ENCODE measurements at places on chromosomes 11 and 22.

GRCh38 chr11:122976061-122976733 is 5.4 kb downstream of the BSX start:
- DNase-seq: no peak

DNA sequence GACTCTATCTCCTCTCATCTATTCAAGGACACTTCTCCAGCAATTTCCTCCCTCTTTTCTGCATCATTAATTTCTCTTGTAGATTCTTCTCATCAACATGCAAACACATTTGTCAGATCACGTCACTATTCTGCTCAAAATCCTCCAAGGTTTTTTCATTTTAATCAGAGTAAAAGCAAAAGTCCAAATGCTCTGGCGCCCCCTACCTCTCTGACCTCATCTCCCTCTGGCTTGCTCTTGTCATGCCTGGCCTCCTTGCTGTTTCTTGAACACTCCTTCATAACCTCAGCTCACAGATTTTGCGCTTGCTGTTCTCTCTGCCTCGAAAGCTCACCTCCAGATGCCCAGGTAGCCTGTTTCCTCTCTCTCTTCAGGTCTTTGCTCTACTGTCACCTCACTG is 22.4 kb downstream of the RTCB start:
- peak; percentile 8 for DNase-seq

DNA sequence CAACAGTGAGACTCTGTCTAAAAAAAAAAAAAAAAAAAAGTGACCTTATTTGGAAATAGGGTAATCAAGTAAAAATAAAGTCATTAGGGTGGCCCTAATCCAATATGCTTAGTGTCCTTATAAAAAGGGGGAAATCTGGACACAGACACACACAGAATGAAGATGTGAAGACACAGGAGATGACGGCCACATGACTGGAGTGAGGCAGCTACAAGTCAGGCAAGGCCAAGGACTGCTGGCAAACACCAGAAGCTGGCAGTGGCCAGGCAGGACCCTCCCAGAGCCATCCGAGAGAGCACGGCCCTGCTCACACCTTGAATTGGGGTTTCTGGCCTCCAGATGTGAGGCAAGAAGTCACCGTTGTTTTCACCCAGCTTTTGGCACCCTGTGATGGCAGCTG is 28.6 kb downstream of the LRFN4 start:
- no peak for DNase-seq

GRCh38 chr22:29275167-29275566 is 7.1 kb downstream of the EWSR1 start:
- no peak for DNase-seq

- peak; percentile 41 for DNase-seq
Measured at GRCh38 chr22:32796865-32797573, 4.5 kb upstream of the TIMP3 start.

DNA sequence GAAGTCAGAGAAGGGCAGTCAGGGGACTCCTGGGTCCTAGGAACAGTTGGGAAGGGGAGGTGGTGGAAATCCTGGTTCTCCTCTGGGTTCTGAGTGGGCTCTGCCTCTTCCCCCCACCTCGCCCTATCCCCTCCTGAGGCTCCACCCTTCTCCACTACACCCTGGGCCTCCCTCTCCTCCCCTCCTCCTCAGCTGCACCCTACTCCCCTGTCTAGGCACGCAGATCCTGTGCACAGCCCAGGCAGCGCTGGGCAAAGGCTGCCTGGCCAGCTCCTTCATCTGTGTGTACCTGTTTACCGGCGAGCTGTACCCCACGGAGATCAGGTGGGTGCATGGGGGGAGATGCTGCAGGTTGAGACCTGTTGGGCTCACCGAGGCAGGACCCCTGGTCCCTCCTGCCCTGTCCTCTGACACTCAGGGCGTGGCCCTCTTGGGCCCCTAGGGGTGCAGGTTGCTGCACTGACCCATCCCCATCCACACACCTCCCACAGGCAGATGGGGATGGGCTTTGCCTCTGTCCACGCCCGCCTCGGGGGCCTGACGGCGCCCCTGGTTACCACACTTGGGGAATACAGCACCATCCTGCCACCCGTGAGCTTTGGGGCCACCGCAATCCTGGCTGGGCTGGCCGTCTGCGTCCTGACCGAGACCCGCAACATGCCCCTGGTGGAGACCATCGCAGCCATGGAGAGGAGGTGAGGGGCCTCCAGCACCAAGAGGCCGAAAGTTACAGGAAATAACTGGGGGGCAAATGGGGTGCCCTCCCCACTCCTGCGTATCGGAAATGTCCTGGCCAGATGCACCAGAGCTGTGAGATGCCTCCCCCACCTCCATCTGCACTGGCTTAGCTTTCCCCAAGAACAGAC is 25.3 kb upstream of the POLA2 start:
- DNase-seq: no peak

DNA sequence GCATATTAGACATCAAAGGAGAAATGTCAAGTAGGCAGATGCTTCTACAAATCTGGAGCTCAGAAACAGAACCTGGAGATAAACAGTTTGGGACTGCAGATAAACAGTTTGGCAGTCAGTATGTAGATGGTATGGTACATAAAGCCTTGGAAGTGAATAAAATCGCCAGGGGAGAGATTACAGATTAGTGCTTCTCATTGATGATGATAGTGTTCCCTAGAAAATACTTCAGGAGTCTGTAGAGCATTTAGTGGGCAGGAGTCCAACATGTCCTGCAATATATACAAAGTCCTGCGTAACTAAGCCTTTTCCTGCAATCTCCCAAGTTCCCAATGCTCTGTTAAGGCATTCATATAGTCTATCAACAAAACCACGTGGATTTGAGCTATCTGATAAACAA is 35.2 kb downstream of the NARS2 start:
- no peak for DNase-seq

- no peak for DNase-seq
Measured at GRCh38 chr11:46666516-46666915, 33.9 kb downstream of the ARHGAP1 start.

- no peak for DNase-seq
Measured at GRCh38 chr22:44718418-44718817, 16.4 kb downstream of the PRR5 start.

DNA sequence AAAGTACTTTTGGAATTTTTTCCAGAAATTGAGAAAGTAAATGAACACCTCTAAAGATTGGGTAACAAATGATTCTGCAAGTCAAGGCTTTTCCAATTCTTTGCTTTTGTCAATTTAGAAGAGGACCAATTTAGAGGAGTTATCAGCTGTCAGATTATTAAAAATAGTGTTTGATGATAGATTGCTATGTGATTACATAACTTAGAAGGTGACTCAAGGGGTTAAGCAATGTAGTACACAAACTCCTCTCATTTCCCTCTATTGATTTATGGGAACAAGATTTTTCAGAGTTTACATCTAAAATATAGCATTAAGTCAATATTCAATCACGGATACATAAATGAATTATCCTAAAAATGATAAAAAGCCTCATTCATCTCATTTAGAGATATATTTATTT is 70.3 kb downstream of the INSC start:
- DNase-seq: no peak

GRCh38 chr11:131814108-131814507 is 443.7 kb downstream of the NTM start:
- DNase-seq: no peak

DNA sequence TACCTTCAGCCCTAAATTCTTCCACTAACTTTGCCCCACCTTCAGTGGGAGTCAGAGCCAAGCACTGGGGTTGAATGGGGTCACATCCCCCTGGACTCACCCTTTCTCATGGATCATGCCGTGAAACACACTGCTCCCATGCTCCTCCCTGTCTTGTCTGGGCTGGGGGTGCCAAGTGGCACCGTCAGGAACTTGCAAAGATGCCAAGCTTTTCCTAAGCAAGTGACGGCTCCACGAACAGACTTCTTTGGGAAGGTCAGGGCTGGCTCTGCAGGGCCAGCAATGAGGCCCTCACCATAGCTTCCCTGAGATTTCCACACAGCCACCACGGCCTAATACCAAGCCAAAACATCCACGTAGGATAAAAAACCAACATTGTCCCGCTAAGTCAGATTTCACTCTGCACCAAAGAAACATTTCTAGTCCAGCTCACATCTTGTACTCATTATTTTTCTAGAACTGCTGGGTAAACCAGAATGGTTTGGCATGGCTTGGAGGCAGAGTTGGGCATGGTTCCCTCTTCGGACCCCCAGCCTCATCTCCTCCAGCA is 76.5 kb downstream of the NAT10 start:
- no peak for DNase-seq

GRCh38 chr11:30392221-30392784 is 69.4 kb downstream of the ARL14EP start:
- no peak for DNase-seq

- DNase-seq: peak; percentile 88
Measured at GRCh38 chr11:75475767-75476650, 43.0 kb upstream of the KLHL35 start.

- no peak for DNase-seq
Measured at GRCh38 chr11:72250661-72251464, 6.9 kb upstream of the PHOX2A start.

- no peak for DNase-seq
Measured at GRCh38 chr11:23780231-23780630, 716.6 kb upstream of the LUZP2 start.

DNA sequence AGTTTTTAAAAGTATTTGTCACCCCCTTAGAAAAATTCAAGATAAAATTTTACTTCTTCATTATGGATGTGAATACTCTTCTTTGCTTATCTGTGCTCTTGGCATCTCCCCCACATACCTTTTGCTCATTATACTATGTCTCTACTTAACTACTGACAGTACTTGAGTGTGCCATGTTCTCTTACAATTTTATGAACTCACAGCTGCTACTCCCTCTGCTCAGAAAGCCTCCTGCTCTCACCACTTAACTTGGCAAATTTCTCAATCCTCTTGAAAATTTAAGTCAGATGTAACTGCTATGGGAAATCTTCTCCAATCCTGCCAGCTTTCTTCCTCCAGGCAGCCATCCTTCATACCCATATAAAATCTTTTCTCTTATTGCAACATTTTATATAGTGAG is 163.4 kb downstream of the CNTN5 start:
- no peak for DNase-seq

GRCh38 chr11:134528453-134528852 is 116.4 kb upstream of the B3GAT1 start:
- DNase-seq: no peak

- no peak for DNase-seq
Measured at GRCh38 chr11:37597776-37598175, 999.7 kb upstream of the RAG2 start.

- DNase-seq: no peak
Measured at GRCh38 chr11:69660001-69660500, 15.1 kb downstream of the LTO1 start.

GRCh38 chr11:104668797-104669463 is 229.3 kb downstream of the CASP12 start:
- DNase-seq: peak; percentile 72

DNA sequence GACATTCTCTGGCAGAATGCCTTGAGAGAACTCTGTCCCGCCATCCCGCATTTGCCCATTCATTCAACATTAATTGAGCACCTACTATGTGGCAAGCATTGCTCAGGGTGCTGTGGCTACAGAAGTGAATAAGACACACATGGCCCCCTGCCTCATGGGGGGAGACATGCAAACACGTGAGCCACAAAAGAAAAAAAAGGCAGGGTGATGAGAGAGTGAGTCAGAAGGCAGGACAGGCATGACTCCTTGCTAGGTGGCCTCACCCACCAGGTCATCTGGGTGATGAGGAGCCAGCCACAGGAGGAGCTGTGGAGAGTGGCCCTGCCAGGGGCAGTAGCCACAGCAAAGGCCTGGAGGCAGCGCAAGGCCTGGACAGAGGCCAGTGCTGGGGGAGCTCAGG is 4.9 kb downstream of the CHRM4 start:
- peak; percentile 26 for DNase-seq

- no peak for DNase-seq
Measured at GRCh38 chr11:119618208-119618909, 110.6 kb downstream of the NECTIN1 start.

GRCh38 chr11:125078516-125079140 is 15.5 kb downstream of the SLC37A2 start:
- DNase-seq: no peak

DNA sequence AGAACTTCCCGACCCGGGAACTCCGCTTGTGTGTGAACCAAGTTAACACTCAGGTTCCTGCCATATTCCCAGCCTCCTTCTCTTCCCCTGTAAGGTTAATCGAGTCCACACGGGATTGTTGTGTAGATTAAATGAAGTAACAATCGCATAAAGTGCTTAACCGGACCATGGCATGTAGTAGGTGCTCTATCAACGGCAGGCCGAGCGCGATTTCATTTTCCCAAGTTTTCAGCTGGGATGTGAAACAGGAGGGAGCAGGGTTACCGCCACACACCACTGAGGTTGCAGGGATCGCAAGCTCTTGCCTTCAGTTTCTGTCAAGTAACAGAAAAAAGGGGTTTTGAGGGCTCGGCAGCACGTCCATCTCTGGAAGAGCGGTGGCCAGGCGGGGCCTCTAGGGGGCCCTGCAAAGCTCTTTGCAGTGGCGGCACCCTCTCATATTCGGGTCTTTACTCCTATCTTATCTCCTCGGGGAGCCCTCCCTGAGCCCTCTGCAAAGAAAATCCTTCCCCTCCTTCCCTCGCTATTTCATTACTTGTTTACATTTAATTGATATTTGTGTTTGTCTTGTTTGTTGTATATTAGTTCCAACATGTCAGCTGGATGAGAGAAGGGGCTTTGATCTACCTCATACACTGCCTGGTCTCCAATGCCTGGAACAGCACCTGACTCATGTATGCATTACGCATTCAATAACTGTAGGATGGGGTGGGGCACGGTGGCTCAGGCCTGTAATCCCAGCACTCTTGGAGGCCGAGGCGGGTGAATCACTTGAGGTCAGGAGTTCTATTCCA is 816 bp upstream of the PLEKHA7 start:
- DNase-seq: peak; percentile 71

- no peak for DNase-seq
Measured at GRCh38 chr11:13896981-13897353, 65.6 kb upstream of the SPON1 start.

- DNase-seq: peak; percentile 85
Measured at GRCh38 chr11:95764267-95764898, 25.2 kb downstream of the FAM76B start.

GRCh38 chr22:35534091-35534490 is 6.5 kb upstream of the RASD2 start:
- no peak for DNase-seq

- DNase-seq: no peak
Measured at GRCh38 chr11:105867742-105868141, 154.3 kb downstream of the MSANTD4 start.

- DNase-seq: no peak
Measured at GRCh38 chr22:20439928-20440575, 2.4 kb upstream of the SCARF2 start.

GRCh38 chr11:28003615-28004014 is 104.3 kb downstream of the KIF18A start:
- DNase-seq: no peak

- peak; percentile 68 for DNase-seq
Measured at GRCh38 chr11:110317516-110317932, 21.1 kb upstream of the RDX start.
